Regular cardiac myocyte (primary cell): ENCODE measurements at places on chromosomes 3 and 15. TPM values are rescaled to one million over a fixed set of nuclear protein-coding genes. Genes with fewer than 3 reads are reported as not detected.

Gene SMCO1
- total RNA-seq = 0.19 and 0.28 TPM in 2 replicates

Gene ATP2B2
- total RNA-seq = not detected in 2 replicates

Gene HIGD2B
- total RNA-seq = not detected in 2 replicates

Gene SLC12A8
- total RNA-seq = 4.0 and 12.4 TPM in 2 replicates

Gene LRRC2
- 3.6 and 5.4 TPM in 2 replicates for total RNA-seq

Gene MYO5C
- under 0.01 TPM in 2 replicates for total RNA-seq

Gene GOLGA6A
- total RNA-seq = under 0.01 and 0.28 TPM in 2 replicates

Gene HTR3E
- not detected in 2 replicates for total RNA-seq

Gene AHSG
- total RNA-seq = not detected in 2 replicates

Gene CELSR3
- 0.38 and 0.85 TPM in 2 replicates for total RNA-seq

Gene SCAANT1
- total RNA-seq = not detected in 2 replicates

Gene ACTRT3
- total RNA-seq = 3.1 and 4.4 TPM in 2 replicates

Gene AEN
- total RNA-seq = 54.7 and 99.3 TPM in 2 replicates

Gene SCAPER
- 5.4 and 13.2 TPM in 2 replicates for total RNA-seq

Gene CLDND1
- 142 and 143 TPM in 2 replicates for total RNA-seq

Gene NDN
- total RNA-seq = 43.7 and 59.8 TPM in 2 replicates

Gene LRRN1
- total RNA-seq = under 0.01 TPM in 2 replicates

Gene GOLGA6D
- under 0.01 TPM in 1 of 2 replicates, not detected in the other for total RNA-seq

Gene CYP11A1
- 0.28 and 0.38 TPM in 2 replicates for total RNA-seq

Gene C3orf70
- total RNA-seq = 1.1 and 1.9 TPM in 2 replicates

Gene NOX5
- total RNA-seq = under 0.01 and 0.28 TPM in 2 replicates

Gene PHLDB2
- total RNA-seq = 61.3 and 83.2 TPM in 2 replicates

Gene OR5H1
- not detected in 2 replicates for total RNA-seq

Gene SAMMSON
- 0.28 TPM in 1 of 2 replicates, not detected in the other for total RNA-seq

Gene WDR93
- under 0.01 TPM in 1 of 2 replicates, not detected in the other for total RNA-seq

Gene FAM240A
- not detected in 2 replicates for total RNA-seq

Gene TEX264
- total RNA-seq = 35.3 and 57.2 TPM in 2 replicates

Gene MBNL1
- total RNA-seq = 231 and 274 TPM in 2 replicates

Gene CLRN1
- total RNA-seq = not detected in 2 replicates

Gene ZMYND10
- 0.58 and 0.85 TPM in 2 replicates for total RNA-seq

Gene FANCD2OS
- total RNA-seq = not detected in 2 replicates

Gene CGNL1
- total RNA-seq = 3.1 and 3.7 TPM in 2 replicates

Gene MOBP
- under 0.01 TPM in 1 of 2 replicates, not detected in the other for total RNA-seq

Gene NR1I2
- total RNA-seq = 0.28 TPM in 1 of 2 replicates, not detected in the other
